ENCODE measurements at places on chromosomes 6 and 20.

DNA sequence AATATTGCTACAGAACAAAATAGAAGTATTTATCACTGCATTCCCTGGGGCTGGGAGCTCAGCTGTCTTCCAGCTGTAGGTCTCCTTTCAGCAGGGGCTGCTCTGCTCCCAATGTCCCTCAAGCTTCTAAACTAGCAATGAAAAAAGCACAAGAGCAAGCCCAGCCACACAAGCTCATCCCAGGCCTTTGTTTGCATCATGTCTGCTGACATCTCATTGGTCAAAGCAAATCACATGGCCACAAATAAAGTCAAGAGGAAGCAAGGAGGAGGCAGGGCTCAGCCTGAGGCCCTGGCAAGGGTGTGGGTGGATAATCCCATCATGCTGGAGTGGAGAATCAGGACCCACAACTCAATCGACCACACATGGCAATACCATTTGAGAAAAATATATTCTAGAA, 2.2 kb upstream of the BFSP1 start:
- peak; percentile 56 for DNase-seq

- peak; percentile 59 for DNase-seq
Observed at GRCh38 chr6:43771210-43771857, 1.3 kb downstream of the VEGFA start.

GRCh38 chr6:25804804-25805203, 27.0 kb downstream of the SLC17A1 start:
- DNase-seq = no peak

- DNase-seq = no peak
Observed at GRCh38 chr6:91366781-91367180, 779.9 kb upstream of the MAP3K7 start.

DNA sequence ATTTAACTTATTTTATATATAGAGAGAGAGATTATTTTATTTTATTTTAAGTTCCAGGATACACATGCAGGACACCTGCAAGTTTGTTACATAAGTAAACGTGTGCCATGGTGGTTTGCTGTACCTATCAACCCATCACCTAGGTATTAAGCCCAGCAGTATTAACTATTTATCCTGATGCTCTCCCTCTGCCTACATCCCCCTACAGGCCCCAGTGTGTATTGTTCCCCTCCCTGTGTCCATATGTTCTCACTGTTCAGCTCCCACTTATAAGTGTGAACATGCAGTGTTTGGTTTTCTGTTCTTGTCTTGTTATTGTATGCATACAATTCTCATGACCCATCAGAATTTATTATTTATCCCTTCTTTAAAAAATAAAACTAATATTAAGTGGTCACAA, 34.6 kb downstream of the FKBP1C start:
- DNase-seq = no peak

- DNase-seq = no peak
Observed at GRCh38 chr6:33740204-33740608, 6.5 kb downstream of the IP6K3 start.
